IMR-90 (cell line): ENCODE measurements at places on chromosomes 4 and X. TPM values are rescaled to one million over a fixed set of nuclear protein-coding genes. Genes with fewer than 3 reads are reported as not detected.

The RAB33A gene
- 0.83 and 1.6 TPM in 2 replicates for total RNA-seq

The RAB40A gene
- total RNA-seq, result under 0.01 TPM in 2 replicates

DNA sequence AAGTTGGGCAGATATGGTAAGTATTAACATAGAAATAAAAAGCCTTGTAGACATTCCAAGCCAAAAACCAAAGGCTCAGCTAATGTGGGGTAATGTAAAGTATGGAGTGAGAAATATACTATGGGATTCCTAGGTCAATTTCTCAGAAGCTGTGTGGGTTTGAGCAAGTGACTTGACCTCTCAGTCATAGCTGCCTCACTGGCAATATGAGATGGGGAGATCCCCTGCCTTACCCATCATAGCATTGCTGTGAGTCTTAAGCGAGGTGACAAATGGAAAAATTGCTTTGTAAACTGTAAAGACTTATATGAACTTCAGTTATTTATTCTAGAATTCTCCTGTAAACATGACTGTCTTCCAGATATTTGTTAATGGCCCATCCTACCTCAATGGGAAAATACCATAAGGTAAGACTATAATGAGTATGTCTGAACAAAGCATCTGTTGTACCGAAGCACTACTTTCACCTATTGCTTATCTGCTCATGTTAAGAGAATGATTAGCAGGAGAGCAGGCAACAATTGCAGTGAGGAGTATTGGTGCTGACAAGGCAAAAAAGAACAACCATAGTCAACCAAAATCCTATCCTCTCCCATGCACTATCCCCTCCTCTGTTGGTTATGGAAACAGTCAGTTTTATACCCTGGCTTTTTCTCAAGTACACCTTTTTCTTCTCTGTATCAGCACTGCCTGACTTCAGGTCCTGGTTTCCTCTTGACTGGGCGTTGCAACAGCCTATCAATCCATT is 44.1 kb upstream of the TRPC3 start:
- H3K27me3 ChIP-seq, result no peaks in the 10 kb centered on the region; the same call in 1 of the 2 replicates
- H3K27ac ChIP-seq, result no peak overlapping the region

The HADH gene
- total RNA-seq, result 6.7 and 6.8 TPM in 2 replicates

GRCh38 chrX:43734444-43734843 is 78.3 kb downstream of the MAOA start:
- peaks cover 3% of the 10 kb centered on the region; the same call in 1 of the 2 replicates for H3K27me3 ChIP-seq
- H3K36me3 ChIP-seq, result no peaks in the 10 kb centered on the region
- no peaks in the 10 kb centered on the region for H3K4me1 ChIP-seq
- H3K4me3 ChIP-seq, result no peak overlapping the region
